Omental fat pad (tissue), 4 donors: ENCODE measurements at places on chromosomes 3 and 15. TPM values are rescaled to one million over a fixed set of nuclear protein-coding genes. Genes with fewer than 3 reads are reported as not detected.

GRCh38 chr3:49199239-49199899 lies 28.0 kb downstream of the KLHDC8B start:
- peak; percentile 87 for DNase-seq

DNA sequence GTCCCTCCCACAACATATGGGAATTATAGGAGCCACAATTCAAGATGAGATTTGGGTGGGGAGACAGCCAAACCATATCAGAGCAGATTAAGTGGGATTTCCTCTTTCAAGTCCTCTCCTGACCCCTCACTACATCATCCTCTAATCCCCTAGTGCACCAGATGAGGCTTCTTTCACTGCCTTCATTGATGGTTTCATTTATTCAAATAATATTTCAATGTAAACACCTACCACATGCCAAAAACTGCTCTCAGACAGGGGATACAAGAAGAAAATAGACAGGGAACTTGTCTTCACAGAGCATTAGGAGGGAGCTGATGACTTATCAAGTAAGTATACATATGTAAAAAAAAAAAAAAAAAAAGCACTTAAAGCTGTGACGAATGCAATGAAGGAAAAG lies 180.2 kb downstream of the NTRK3 start:
- DNase-seq = no peak

- DNase-seq = peak; percentile 23
Measured at GRCh38 chr3:127673191-127674100, 694 bp downstream of the ABTB1 start.

GRCh38 chr3:4834403-4834866 lies 144.8 kb upstream of the BHLHE40 start:
- no peak for DNase-seq

GRCh38 chr15:101724675-101725005 lies 367 bp upstream of the TARS3 start:
- DNase-seq = no peak

DNA sequence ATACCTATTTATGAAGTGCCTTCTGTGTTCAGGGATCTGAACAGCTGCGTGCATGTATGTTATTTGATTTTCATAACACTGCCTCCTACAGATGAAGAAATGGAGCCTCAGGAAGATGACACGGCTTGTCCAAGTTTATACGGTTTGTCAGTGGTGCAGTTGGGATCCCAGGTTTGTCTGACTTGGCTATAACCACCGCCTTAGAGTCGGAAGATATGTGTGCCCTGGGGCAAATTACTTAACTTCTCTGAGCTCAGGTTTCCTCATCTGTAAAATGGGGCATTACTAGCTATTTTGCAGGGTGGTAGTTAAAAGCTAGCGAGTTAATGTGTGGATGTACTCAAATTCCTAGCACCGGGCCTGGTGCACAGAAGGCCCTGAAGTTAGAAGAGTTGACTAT lies 54.1 kb upstream of the ANP32A start:
- no peak for DNase-seq

GRCh38 chr3:50288387-50289007 lies 3.7 kb downstream of the IFRD2 start:
- DNase-seq = no peak

- no peak for DNase-seq
Measured at GRCh38 chr3:30259730-30260129, 346.7 kb upstream of the TGFBR2 start.

- peak; percentile 16 for DNase-seq
Measured at GRCh38 chr3:126126286-126126685, 42.4 kb upstream of the SLC41A3 start.

DNA sequence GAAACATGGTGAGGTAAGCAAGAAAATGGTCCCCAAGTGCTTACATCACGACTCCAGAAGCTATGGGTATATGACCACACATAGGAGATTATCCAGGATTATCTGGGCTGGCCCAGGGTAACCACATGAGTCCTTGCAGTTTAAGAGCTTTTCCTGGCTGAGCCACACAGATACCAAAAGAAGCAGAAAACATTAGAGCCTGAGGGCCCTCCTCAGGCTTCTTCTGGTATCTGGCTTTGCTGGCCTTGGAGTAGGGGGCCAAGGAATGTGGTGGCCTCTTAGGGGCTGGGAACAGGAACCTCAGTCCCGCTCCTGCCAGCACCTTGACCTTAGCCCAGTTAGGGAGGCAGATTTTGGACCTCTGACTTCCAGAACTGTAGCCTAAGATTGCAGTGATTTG lies 259.1 kb downstream of the KCNMB2 start:
- no peak for DNase-seq

DNA sequence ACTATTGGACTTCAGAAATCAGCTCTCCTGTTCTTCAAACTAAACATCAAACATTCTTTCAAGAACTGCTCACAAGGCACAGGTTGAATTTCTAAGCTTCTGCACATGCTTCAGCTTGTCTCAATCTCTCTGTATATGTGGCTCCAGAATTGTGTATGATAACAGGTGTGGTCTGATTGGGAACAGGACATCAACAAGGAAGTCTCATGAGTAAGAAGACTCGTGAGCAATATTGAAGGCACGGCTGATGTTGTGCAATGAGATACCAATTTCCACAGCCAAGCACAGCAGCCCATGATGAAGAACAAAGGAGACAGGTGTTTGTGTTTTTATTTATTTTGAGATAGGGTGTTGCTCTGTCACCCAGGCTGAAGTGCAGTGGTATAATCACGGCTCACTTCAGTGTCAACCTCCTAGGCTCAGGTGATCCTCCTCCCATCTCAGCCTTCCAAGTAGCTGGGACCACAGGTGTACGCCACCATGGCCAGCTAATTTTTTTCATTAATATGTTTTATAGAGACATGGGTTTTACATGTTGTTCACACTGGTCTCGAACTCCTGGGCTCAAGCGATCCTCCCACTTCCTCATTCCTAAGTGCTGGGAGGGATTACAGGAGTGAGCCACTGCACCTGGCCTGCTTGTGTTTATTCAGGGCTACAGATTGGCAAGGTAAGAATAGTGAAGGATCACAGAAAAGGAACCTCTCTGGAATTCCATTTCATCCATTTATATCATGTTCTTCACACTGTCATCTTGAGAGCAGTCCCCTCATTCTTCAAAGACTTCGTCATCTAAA lies 32.2 kb upstream of the ABHD17C start:
- no peak for DNase-seq

DNA sequence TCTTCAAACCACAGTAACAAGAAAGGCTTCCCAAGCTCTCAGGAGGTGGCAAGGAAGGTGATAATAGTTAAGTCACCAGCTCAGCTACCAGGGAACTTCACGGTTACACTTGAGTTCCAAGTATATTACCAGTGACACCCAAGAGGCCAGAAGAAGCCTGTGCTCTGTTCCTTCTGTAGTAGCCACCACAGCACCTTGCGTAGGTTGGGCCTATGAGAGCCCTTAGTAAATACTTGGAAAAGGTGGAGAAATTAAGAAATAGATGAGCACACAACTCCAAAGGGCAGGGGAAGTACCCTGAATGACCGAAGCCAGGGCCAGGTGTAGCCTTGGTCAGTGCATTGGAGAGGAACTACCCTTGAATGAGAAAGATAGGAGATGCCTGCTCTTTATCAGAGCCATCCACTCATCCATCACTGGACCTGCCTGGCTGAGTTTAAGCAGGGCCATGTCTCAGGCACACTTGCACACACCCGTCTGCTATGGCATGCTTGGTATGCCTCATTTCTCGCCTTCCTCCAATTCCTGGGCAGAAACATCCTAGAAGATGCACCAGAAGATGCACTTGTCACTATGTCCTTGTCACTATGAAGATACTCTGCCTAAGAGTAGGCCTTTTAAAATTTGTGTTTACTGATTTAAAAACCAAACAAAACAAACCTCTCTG lies 32.6 kb upstream of the NDUFB4 start:
- no peak for DNase-seq

- no peak for DNase-seq
Measured at GRCh38 chr15:92877000-92877399, 23.1 kb upstream of the CHD2 start.

- DNase-seq = no peak
Measured at GRCh38 chr15:59268168-59268851, 61.7 kb downstream of the LDHAL6B start.

DNA sequence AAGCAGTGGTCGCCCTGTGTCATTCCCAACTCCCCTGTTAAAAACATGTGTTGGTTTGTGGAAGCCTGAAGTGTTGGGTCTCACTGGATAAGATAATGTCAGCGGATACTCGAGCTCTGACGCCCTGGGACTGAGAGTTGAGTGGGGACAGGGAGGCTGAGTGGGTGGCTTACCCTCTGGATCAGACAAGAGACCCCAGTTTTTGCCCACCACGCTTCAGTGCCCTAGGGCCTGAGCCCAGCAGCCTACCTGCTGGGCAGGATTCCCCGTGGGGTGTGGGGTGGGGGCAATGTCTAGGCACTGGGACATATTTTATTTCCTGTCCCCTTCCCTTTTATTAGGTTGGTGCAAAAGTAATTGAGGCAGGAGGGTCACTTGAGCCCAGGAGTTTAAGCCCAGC lies 75.0 kb downstream of the SMAD6 start:
- DNase-seq = no peak

DNA sequence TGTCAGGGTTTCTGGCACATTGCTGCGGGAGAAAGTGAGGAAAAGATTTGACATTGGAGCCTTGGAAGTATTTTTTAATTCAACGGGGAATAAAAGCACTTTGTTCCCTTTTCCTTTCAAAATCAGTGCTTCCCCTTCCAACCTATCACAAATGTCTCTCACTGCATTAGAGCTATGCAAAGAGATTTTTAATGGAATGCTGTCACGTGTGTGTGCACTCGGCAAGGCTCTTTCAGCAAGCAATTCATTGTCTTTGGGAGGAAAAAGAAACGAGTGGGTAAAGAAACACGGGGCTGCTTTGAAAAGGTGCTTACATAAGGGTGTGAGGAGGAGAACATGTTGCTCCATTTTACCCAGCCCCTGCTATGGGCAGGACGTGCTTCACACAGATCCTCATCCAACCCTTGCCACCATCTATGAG lies 490.4 kb upstream of the PROK2 start:
- no peak for DNase-seq

GRCh38 chr15:74928771-74929198 lies 9.1 kb downstream of the COX5A start:
- DNase-seq = no peak

- no peak for DNase-seq
Measured at GRCh38 chr3:52294320-52295150, 6.9 kb downstream of the GLYCTK start.

- DNase-seq = no peak
Measured at GRCh38 chr3:53109891-53110771, 20.1 kb downstream of the RFT1 start.

DNA sequence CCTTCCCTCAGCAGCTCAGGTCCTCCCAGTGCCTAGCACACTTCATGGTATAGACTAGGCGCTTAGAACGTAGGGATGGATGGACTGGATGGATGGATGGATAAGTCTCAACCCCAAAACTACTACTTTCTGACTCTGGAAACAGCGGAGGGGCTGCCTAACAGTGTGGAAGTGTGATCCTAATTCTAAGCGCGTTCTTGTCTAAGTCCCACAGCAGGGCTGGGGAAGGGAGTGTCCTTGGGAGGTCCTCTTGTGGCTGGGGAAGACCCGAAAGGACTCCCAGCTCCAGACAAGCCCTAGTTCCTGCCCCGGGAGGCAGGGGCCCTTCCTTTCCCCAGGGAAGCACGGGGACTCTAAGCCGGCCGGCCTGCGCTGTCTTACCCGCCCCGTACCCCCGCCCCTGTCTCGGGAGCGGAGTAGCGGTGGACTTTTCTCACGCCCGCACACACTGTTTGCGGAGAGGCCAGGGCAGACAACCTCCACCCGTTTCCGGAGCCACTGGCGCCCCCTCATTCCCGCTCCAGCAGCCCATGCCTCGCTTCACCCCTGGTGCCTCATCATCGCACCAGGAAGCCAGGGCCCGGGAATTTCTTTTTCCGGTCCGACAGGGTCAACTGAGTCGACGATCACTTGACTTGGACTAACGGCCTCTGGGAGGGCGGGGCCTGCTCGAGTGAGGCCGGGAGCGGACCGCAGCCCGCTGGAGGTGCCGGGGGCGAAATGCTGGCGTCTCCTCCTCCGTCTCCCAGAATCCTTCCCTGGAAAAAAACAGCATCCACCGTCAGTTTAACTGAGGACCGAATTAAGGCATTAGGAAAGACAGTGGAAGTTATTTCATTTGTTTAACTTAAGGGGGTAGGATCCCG lies 133.3 kb downstream of the TBC1D2B start:
- DNase-seq = peak; percentile 59

DNA sequence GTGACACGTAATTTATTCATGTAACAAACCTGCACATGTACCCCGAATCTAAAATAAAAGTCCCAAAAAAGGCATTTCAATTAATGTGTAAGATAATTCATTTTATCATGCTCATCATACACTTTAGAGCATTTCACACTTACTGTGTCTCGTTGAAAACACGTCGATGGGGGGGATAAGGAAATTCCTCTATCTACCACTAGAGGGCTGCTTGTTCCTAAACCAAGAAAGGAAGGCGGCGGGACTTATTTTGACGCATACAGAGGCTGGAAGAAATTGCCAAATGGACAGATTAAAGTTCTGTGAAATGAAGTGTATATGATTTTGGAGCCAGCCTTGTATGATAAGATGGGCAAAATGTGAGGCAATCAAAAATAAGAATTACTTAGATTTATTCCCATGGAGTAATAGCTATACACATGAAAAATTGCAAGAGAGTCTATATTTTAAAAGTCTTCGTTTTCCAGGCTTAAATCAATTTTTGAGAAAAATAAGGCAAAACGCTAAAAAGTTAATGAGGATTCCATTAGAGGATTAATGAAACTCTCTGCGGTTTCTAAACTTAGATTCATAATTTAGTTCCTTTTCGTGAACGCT lies 346.8 kb downstream of the CNTN3 start:
- no peak for DNase-seq

DNA sequence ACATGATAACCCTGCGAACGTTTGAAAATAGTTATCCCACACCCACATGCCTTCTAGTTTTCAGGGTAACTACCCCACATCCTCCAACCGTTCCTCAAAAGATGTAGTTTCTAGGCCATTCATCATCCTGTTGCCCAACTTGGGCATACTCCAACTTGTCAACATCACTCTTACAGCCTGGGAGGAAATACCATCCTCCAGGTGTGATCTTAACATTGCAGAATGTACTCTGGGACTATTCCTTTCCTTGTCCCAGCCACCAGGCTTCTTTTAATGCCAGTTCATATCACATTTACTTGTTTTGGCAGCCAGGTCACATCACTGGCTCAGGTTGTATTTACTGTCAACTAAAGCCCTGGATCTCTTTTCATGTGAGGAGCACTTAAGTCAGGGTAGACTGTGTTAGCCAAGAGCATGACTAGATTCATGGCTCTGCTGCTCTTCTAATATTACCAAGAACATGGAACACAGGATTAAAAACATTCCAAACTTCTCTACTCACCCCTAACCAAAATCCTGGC lies 4.0 kb upstream of the DENND6A start:
- no peak for DNase-seq

- DNase-seq = no peak
Measured at GRCh38 chr15:38168467-38169070, 84.1 kb upstream of the SPRED1 start.

The SIAH2 gene
- total RNA-seq = 31.2 TPM

The SLC24A5 gene
- total RNA-seq = not detected

The SPINT1 gene
- 16.2 TPM for total RNA-seq

The COL6A5 gene
- total RNA-seq = not detected

The PLCB2 gene
- 12.0 TPM for total RNA-seq

The SAXO2 gene
- 6.6 TPM for total RNA-seq

The ARRDC4 gene
- total RNA-seq = 20.9 TPM

The LDHAL6B gene
- not detected for total RNA-seq

The HRH1 gene
- total RNA-seq = 4.3 TPM
